ENCODE measurements at places on chromosomes 7 and 10.

DNA sequence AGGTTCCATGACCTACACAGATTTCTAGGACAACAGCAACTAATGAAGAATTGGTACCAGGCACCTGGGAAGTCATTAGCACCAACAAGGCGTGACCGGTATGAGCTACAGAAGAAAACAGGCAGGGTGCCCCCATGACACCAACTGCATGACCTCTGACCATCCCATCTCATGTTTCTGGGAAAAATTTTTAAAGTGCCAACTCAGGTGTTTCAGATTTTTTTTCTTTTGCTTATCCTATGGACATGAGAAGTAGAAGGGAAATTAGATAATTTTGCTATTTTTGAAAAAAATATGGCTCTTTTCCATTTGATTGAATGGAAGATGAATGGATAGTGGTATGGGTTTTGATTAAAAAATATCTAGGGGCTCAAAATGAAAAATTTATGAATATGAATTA lies 154.8 kb downstream of the NRCAM start:
- H3K4me3 ChIP-seq: no peak overlapping the region
- H3K27ac ChIP-seq: no peak overlapping the region
- no peaks in the 10 kb centered on the region for H3K36me3 ChIP-seq
- no peaks in the 10 kb centered on the region for H3K27me3 ChIP-seq
- H3K4me1 ChIP-seq: no peaks in the 10 kb centered on the region

- H3K27ac ChIP-seq: no peak overlapping the region
- no peak overlapping the region for H3K4me3 ChIP-seq
- H3K4me1 ChIP-seq: no peaks in the 10 kb centered on the region
- no peaks in the 10 kb centered on the region for H3K27me3 ChIP-seq
- no peak for DNase-seq
Observed at GRCh38 chr10:110700947-110701616, 56.9 kb downstream of the RBM20 start.

- H3K4me3 ChIP-seq: no peak overlapping the region
- H3K4me1 ChIP-seq: peaks cover 6% of the 10 kb centered on the region
- DNase-seq: no peak
- H3K27ac ChIP-seq: peak overlapping the region; percentile 64
- H3K27me3 ChIP-seq: no peaks in the 10 kb centered on the region
- no peaks in the 10 kb centered on the region for H3K36me3 ChIP-seq
Observed at GRCh38 chr10:117503244-117504205, 39.0 kb upstream of the EMX2 start.

- no peak overlapping the region for H3K4me3 ChIP-seq
- DNase-seq: no peak
- no peaks in the 10 kb centered on the region for H3K27me3 ChIP-seq
- H3K27ac ChIP-seq: no peak overlapping the region
Observed at GRCh38 chr10:124065382-124066125, 27.8 kb downstream of the CHST15 start.

GRCh38 chr10:57955076-57955475 lies 312.6 kb downstream of the IPMK start:
- H3K36me3 ChIP-seq: no peaks in the 10 kb centered on the region
- DNase-seq: no peak
- H3K4me3 ChIP-seq: no peak overlapping the region
